ENCODE measurements at places on chromosomes 6 and 20.

- DNase-seq: no peak
Observed at GRCh38 chr6:109461733-109462526, 6.4 kb upstream of the MICAL1 start.

GRCh38 chr6:39189915-39190544 lies 39.2 kb downstream of the KCNK5 start:
- no peak for DNase-seq

DNA sequence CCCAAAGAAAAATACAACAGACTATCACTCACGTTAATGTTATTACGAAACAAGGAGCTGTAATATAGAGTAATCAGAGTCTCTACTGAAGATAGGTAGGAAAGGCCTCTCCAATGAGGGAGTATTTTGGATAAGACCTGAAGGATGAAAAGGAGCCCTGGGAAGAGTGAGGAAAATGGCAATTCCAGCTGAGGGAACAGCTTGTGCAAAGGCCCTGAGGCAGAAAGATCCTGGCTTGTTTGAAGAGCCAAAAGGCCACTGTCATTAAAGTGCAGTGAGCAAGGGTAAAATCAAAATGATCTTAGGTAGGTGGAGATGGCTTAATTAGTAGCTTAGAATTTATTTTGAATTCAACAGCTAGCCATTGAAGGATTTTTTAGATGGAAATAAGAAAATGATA lies 138.6 kb downstream of the KHDC1L start:
- no peak for DNase-seq

GRCh38 chr6:54846857-54847674 lies 495 bp downstream of the FAM83B start:
- DNase-seq: no peak

DNA sequence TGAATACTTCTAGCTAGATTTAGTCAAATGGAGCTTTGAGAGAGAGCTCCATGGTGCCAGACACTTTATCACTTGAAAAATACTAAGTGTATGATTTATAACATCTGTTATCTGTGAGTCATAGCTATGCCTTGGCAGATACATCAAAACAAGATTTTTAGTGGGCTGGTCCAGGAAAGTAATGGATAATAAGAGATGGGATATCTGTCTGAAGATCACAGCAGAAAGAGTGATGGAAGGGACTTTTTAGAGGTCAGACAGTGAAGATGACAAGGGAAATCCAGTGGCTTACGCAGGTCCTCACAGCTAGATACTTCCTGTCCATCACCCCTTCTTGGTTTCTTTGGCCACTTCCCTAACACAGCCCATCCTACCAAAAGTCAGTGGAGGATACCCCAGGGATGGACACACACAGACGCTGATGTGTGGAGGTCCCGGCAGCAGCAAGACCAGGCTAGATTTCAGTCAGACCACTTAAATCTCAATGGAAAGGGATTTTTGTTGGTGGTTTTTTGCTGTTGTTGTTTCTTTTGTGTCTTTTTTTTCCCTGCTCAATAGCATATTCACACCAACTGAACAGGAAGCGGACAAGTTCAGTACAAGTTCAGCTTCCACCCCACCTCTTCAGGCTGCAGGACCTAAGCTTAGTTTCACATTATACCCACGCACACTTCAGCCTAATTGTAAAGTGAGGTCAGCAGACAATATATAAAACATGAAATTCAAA lies 209.3 kb downstream of the ALDH8A1 start:
- no peak for DNase-seq

DNA sequence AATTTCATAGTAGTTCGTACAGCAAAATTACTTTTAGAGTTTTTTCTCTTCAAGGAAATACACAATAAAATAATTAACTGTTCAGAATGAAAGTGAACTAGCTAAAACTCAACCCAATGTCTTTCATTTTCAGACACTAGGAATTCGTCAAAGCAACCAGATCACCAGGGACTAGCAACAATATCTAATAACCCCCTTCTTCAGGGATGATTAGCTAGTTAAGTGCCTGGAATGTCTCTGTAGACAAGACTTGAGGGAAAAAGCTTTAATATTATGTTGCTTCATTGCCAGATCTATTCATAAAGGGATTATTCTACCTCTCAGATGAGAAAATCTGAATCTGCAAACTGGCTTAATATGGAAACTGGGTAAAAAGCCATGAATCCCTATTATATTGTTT lies 41.8 kb upstream of the OR14J1 start:
- no peak for DNase-seq

- DNase-seq: no peak
Observed at GRCh38 chr6:43093436-43094289, 17.5 kb downstream of the PTK7 start.

DNA sequence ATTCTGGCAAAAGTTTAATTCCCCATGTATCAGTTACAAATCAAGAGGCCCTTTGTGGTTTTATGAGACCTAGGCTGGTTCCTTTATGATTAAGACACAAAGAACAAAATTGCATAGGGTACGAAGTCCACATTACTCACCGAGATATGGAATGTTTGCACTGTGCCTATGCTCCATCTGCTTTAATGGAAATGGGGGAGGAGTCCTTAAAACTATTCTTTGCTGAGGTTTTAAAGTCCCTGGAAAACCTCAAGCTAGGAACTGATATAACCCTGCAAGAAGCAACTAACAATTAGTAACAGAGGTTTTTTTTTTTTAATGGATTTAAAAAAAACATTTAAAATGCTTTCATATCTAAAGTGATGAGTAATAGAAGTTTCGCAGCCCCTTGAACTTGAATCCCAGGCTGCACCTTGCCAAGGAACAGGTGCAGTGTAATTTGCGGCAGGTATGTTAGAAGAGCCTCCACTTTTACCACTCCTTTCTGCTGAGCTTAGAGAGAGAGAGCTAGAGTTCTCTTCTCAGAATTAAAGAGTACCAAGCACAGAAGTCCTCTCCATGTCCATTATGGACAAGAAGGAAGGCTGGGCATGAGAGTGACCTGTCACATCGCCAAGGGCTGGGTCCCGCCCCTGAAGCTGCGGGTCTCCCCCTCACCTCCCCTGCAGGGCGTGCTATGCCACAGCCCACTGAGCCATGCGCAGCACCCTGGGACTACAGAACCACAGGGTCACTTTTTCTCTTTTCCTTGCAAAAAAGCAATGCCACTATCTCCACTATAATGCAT lies 2.3 kb downstream of the SERPINB1 start:
- no peak for DNase-seq

DNA sequence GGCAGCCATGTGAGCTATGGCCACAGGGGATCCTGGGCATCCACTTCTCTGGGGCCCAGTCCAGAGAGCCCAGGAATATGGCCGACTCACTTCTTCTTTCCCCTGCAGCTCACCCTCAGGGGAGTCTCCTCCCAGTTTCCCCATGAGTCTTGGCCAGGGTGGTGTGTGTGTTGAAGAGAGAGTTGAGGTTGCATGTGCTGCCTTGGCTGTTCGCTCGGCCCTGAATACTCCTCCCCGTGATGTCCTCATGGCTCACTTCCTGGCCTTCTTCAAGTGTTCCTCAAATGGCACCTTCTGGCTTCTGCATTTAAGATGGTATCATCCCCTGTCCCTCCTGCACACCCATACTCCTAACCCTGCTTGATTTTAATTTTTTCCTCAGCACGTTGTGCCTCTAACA lies 3.2 kb upstream of the TREML1 start:
- no peak for DNase-seq

GRCh38 chr6:45966797-45967196 lies 48.9 kb downstream of the CLIC5 start:
- no peak for DNase-seq

DNA sequence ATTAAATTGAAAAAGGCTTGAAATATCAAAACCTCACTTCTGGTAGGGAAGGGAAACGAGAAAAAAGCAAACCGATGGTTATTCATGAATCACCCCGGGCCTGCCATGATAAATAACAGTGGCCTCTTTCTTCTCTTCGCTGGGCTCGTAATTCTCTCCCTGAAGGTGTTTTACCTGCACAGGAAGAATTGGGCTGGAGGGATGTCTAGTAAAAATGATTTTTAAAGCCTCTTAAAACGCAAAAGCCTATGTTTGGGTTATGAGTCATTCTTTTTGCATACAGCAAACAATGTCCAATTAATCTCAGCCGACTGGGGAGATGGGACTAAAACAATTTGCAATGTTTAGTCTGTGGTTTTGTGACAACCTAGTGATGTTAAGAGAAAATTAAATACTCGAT lies 16.8 kb downstream of the LINC00237 start:
- DNase-seq: no peak

DNA sequence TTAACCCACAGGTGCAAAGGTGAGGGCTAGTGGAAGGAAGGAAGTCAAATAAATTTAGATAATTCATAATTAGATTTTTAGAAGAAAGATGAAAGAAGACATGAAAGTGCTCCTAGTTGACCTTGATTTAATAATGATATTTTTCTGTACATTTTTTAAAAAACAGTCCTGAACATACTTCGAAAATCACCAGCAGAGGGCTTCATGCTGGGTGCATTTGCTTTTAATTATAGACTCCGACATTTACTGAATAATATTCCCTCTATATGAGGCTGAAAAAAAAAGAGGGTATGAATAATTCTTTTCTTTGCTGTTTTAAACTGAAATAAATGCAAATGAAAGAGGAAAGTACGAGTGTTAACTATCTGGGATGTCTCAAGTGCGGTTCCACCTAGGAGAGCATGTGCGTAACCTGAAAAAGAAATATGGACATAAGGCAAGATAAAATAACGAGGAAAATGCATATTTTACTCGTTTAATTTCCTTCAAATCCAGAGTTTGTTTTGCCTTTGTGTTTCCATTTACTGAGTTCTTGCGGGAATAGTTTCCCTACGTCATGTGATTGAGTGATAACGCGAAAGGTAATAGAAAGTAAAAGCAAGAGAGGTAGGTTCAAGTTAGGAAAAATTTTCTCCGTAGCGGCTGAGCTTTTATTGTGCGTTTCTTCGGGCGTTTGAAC lies 3.1 kb upstream of the TFAP2B start:
- DNase-seq: no peak

GRCh38 chr6:17002123-17002522 lies 99.7 kb upstream of the STMND1 start:
- DNase-seq: no peak

GRCh38 chr6:30073489-30074235 lies 1.9 kb downstream of the RNF39 start:
- no peak for DNase-seq

DNA sequence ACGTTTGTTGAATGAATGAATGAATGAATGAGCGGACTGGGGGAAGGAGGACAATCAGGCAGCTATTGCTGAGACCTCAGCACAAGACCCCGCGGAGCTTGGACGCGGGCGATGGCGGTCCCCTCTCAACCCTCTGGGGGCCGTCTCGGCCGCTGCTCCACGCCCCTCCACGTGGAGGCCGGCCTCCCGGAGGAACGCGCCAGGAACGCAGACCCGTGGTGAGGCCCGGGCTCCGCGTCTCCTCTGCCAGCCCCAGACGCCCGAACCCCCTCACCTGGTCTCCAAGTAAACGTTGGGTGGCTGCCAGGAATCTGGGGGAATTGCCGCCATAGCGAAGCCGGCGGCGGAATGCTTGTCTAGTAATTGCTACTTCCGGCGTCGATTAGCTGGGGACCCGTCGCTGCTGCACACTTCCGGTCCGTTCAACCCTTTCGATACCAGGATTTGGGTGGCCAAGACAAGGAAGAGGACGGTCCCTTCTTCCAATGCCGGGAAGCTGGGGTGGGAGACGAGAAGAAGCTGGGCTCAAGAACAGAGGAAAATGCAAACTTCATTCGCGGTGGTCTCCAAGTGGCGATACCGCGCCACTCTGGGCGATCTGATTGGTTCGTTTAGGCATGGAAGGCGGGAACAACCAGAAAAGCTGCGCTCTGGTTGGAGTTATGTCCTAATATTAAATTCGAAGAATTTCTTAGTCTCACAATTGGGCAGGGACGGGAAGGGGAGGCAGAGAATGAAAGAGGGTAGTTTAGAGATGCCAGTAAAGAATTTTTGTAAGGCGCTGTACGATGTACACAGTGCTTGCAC lies at the start of gene PPIL1:
Gene PPIL1, minus strand, starts transcription at position 361 of the 807 bp plus-strand sequence. Its CDS starts 31 bp downstream, at position 330.
- peak; percentile 79 for DNase-seq

GRCh38 chr20:61120595-61121515 lies 131.2 kb upstream of the CDH4 start:
- peak; percentile 10 for DNase-seq

DNA sequence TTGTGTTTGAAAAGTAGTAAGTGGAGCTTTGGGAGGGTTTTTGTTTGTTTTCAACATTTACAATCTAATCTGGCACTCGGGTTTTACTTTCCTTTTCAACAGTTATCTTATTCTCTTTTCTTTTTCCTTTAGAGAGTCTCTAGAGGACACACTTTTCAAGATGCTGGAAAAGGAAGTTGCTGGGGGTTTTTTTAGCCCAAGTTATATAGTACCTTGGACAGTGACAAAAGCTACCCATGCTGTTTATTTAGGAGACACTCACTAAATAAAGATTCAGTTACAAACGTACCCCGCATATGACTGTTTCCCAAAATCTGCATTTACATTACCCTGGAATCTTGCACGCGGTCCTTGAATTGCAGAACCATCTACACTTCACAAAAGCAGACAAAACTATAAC lies 78.8 kb downstream of the MAP7 start:
- no peak for DNase-seq

GRCh38 chr6:6152060-6152459 lies 145.3 kb upstream of the NRN1 start:
- no peak for DNase-seq

- DNase-seq: no peak
Observed at GRCh38 chr6:17418281-17419188, 25.1 kb downstream of the CAP2 start.

DNA sequence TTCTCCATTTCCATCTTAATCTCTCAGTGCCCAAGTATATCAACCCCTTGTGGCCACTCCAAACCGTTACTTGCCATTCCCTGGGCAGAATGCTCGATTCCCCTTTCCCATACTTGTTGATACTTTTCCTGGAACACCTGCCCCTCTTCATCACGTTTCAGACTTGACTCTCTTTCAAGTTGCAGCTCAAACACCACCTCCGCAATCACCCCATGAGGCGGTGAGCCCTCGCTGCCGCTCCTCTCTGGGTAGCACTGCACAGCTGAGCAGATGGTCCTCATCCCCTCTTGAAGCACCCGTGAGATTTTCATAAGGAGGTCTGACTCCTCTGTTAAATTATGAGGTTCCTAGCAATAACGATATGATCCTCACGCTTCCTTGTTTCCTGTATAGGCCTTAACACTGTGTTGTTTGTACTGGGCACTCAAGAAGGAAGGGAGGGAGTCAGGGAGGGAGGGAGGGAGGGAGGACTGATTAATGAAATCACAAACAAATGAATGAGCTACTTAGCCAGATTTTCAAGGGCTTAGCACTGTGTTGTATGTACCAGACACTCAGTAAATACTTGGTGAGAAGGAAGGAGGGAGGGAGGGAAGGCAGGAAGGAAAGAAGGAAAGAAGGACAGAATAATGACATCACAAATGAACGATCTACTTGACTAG lies 8.0 kb upstream of the UQCC2 start:
- DNase-seq: no peak

DNA sequence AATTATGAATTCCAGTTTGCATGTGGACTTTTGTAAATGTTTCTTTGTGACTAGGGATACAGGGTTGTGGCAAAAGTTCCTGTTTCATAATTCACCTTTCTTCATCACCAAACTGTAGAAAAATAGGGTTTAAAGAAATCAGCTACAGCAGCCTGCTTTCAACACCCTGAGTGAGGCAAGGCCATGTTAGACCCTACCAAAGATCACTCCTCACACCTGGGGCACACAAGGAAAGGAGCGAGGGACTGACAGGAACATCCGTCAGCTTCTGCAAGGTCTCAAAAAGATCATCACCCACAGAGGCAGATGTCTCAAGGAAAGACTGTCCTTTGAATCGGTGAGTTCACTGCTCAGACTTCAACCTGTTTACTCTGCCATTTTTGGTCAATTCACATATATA lies 10.5 kb upstream of the STX11 start:
- DNase-seq: no peak

- DNase-seq: no peak
Observed at GRCh38 chr6:53244958-53245357, 96.3 kb upstream of the GCM1 start.

Measured in T-helper 2 cell treated with Interferon-gamma antibody and Interleukin-4, amounts not matched to agents 5 μg/mL and 100 μg/mL, for 36 hours (primary cell).